ENCODE measurements at places on chromosomes 12 and 14.
A peak's percentile ranks its signal among the peaks of the same experiment; 100 is the strongest.

DNA sequence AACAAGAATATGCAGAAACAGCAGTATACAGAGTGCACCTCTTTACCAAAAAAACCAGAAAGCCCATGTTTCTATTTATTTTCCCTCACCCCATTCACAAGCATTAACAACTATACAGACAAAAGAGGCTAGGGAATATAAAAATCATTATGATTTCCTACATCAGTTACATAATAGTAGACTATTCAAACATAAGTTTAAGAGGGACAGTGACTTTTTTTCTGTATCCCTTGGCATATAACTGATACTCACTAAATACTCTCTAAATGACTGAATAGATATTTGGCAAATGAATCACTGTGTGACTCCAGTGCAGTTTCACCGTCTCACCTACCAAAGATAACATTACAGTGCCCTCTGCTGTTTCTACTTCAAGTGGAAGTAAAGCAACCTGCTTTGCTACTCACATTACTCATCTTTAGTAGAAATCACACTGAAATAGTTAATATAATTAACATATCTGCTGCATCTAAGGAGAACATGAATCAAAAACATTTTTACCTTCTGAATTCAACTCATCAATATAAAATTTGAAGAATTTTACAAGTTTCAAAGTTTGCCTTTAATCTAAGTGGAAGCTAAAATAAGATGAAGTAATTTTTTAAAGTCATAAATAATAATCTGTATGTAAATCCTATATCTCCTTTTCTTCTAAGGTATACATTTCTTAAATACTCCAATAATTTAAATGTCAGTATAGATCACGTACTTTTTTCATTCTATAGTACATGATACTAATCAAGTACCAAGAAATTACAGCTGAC lies 103.8 kb downstream of the OSBPL8 start:
- peak; percentile 33 for DNase-seq

DNA sequence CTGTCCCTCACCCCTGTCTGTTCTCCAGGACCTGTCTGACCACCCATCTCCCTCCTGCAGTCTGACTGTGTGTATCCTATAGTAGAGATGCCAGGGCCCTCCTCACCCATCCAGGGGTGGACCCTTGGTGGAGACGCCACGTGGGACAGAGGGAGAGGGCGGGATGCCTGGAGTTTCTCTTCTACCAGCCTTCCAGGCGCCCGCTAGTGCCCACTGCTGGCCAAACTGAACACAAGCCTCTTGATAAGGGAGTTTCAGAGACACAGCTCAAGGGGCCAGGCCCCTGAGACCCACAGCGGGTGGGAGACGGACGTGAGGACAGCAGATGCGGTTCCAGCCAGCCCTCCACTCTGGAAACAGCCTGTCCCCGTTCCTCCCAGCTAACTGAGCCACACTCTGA lies 147.3 kb downstream of the RBM19 start:
- DNase-seq = no peak

DNA sequence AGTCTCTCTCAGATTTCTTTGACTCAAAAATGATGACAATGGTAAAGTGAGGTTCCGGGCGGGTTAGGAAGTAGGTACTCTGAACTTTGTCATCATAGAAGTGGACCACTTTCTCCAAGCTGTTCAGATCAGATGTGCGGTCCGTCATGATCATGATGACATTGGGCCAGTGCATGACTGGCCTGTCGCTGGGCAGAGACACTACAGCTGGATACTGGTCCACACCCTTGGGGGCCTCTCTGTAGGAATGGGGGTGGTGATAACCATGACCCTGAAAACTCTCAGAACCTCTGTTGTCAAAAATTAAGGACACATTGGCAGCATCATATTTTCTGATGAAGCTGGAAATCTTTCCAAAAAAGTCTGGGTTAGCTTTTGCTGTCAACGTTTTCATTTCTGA lies 28.2 kb downstream of the KICS2 start:
- DNase-seq = no peak

DNA sequence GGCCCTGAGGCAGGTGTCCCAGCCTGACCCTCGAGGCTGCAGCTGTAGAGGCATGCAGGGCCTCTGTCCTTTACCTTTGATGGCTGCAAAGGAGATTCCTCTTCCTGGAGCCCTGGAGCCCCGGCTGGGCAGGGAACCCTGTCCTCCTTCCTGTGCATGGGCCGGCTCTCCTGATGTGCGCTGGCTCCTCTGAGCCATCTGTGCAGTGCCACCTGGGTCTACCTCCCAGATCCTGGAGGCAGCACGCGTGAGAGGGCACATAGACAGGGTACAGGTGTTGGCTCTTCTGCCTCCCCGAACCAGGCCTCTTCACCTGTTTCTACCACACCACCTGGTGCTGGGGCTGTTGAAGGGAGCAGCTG lies 115.1 kb downstream of the BEGAIN start:
- peak; percentile 80 for DNase-seq

DNA sequence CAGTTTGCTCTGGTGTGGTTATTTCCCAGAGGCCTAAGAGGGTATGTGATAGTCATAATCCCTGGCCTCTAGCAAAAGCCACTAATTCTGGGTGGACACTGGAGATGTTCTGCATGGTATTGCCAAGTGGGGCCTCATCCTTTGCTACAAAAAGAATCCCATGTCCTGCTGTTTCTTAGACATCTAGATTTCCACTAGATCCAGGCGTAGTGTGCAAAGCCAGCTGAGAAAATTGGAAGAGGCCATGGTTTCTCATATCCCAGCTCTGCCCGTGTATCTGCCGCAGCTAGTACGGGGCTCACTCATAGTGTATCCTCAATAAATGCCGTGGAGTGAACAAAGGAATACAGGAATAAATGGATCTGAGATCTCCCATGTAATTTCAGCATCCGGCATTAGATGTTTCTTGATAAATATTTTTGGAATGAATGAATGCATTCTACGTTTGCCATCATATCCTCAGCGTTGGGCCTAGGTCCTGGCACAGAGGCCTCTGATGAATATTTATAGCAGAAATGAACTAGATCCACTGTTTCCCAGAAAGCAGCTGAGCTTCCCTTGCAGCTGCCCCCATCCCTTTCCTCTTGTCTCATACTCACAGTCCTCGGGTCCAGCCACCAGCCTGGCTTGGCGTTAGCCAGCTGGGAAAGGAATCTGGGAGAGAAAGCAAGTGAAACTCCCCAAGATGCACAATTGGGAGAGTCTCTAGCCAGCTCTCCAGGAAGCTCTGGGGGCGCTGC lies 76.3 kb upstream of the NOS1 start:
- no peak for DNase-seq

DNA sequence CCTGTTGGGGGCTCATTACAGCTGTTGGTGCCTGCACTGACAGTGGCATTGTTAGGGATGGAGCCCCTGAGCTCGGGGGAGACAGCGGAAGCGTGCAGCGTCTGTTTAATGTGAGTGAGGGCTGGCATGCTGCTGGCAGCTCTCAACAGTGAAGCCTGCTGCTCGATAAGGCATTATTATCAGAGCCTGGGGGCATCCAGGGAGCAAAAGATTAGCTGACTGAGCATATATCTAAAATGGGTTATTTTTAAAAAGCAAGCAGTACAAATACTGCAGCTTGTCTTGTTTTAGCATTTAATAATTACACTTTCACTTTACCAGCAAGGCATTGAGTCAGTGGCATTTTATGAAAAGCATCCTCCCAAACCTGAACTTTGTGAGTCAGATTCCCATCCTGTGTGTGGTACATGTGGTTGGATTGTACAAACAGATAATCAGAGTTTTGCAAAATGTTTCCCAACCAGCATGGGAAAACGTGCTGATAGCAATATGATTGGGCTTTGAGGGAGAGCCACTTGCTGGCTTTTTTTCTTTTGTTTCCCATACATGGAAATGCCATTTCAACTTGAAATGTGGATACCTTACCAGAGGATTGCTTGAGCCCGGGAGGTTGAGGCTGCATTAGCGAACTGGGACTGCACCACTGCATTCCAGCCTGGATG lies 150.8 kb downstream of the PRKCH start:
- no peak for DNase-seq

- DNase-seq = no peak
Observed at GRCh38 chr12:103469719-103470118, 26.0 kb downstream of the C12orf42 start.

GRCh38 chr12:14075797-14076393 lies 94.5 kb upstream of the GRIN2B start:
- no peak for DNase-seq
